ENCODE measurements at places on chromosomes 4 and X.
A peak's percentile ranks its signal among the peaks of the same experiment; 100 is the strongest.

- H3K27ac ChIP-seq = no peak overlapping the region
- no peak overlapping the region for H3K4me3 ChIP-seq
- H3K27me3 ChIP-seq = no peaks in the 10 kb centered on the region
- no peaks in the 10 kb centered on the region for H3K36me3 ChIP-seq
- no peak for DNase-seq
- no peaks in the 10 kb centered on the region for H3K4me1 ChIP-seq
Observed at GRCh38 chrX:10932842-10933440, 178.2 kb upstream of the HCCS start.

- no peaks in the 10 kb centered on the region for H3K36me3 ChIP-seq
- H3K27ac ChIP-seq = no peak overlapping the region
- no peak overlapping the region for H3K4me3 ChIP-seq
- no peaks in the 10 kb centered on the region for H3K4me1 ChIP-seq
Observed at GRCh38 chr4:177256950-177257349, 52.7 kb upstream of the NEIL3 start.

DNA sequence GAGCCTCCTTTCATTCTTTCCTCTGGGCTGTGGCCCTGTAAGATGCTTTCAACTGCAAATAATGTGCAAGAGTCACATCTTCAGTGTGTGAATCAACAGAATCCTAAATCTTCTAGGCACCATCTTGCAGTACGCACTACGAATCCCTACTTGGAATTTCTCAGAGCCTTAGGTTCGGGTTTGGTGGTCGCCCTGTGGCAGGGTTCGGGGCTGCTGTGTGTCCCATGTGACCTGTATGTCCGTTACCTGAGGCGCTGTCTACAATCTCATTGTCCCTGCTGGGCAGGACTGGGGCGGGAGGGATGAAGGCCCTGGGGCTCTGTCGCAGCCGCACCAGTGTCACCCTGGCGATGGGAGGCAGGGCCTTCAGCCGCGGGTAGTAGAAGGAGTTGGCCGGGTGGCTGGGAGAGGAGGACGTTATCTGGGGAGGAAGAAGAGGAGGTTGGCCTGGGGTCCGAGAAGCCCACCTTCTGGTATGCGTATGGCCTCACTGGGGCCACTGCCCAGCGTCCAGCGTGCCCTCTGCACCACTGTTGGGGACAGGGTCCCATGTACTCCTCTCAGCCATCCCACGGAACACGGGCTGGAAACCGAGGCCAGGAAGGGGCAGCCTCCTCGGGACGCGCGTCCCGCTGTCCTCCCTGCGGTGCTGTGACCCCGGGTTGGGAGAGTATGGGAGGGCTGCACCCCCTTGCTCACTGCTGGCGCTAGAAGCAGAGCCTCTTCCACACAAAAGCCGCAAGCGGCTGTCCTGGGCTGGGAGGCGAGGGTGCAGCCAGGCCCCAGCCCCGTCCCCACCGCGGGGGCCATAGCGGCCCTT is 2.0 kb downstream of the SPON2 start:
- DNase-seq = no peak
- H3K4me3 ChIP-seq = peak overlapping the region; percentile 48
- peaks cover 33% of the 10 kb centered on the region for H3K27me3 ChIP-seq

GRCh38 chr4:165398570-165398969 is 19.8 kb downstream of the CPE start:
- no peak for DNase-seq
- no peaks in the 10 kb centered on the region for H3K27me3 ChIP-seq
- no peak overlapping the region for H3K27ac ChIP-seq
- H3K36me3 ChIP-seq = no peaks in the 10 kb centered on the region

GRCh38 chrX:134706138-134706537 is 47.9 kb upstream of the PLAC1 start:
- no peak for DNase-seq
- no peaks in the 10 kb centered on the region for H3K36me3 ChIP-seq
- no peaks in the 10 kb centered on the region for H3K27me3 ChIP-seq
- H3K4me1 ChIP-seq = no peaks in the 10 kb centered on the region
- no peak overlapping the region for H3K4me3 ChIP-seq

DNA sequence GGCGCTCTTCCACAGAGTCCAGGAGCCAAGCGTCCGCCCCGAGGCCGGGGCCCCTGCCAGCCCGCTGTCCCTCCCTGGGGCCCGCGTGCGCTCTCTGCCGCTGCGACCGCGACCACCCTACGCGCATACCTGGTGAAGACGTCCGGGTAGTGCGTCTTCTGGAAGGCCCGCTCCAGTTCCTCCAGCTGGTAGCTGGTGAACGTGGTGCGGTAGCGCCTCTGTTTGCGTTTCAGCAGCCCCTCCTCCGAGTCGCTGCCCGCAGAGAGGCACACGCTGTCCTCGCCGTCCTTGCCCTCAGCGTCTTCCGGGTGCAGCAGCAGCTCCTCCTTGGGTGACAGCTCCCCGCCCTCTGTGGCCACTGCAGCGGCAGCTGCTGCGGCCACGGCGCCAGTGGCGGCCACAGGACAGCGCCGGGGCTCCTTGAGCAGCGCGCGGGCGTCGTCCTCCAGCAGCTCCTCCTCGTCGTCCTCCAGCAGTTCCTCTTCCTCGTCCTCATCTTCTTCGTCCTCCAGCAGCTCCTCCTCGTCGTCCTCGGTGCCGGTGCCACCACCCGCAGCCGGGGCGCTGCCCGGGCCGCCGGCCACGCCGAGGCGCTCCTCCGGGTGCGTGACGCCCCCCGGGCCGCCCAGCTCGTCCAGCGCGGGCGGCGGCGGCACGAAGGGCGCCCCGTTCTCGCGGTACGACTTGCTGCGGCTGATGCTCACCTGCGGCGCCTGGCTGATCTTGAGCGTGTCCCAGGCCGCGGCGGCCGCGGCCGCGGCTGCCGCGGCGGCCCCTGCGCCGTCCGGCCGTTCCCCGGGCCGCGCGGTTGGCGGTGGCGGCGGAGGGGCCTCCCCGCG is 2.8 kb downstream of the ARX start:
- DNase-seq = no peak
- no peak overlapping the region for H3K4me3 ChIP-seq
- H3K36me3 ChIP-seq = no peaks in the 10 kb centered on the region

DNA sequence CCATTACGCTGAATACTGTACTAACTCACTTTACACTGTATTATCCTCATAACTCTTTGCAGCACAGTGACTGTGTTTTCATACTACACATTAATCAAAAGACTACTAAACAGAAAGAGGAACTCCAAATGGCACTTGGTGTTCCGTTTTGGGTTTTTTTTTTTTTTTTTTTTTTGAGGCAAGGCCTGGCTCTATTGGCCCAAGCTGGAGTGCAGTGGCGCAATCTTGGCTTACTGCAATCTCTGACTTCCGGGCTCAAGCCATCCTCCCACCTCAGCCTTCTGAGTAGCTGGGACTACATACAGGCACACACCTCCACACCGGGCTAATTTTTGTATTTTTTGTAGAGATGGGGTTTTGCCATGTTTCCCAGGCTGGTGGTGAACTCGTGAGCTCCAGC is 10.7 kb downstream of the KLHL8 start:
- H3K27ac ChIP-seq = no peak overlapping the region
- no peak overlapping the region for H3K4me3 ChIP-seq
- DNase-seq = peak; percentile 82
- peaks cover 13% of the 10 kb centered on the region for H3K4me1 ChIP-seq

- H3K36me3 ChIP-seq = peaks cover 87% of the 10 kb centered on the region
- no peak overlapping the region for H3K4me3 ChIP-seq
- H3K4me1 ChIP-seq = no peaks in the 10 kb centered on the region
- no peak for DNase-seq
- no peaks in the 10 kb centered on the region for H3K27me3 ChIP-seq
Observed at GRCh38 chr4:39889226-39889625, 88.5 kb downstream of the PDS5A start.

- no peaks in the 10 kb centered on the region for H3K36me3 ChIP-seq
- H3K4me3 ChIP-seq = no peak overlapping the region
- no peaks in the 10 kb centered on the region for H3K4me1 ChIP-seq
Observed at GRCh38 chr4:147938496-147938895, 206.6 kb downstream of the ARHGAP10 start.

GRCh38 chr4:7854697-7855370 is 84.8 kb downstream of the AFAP1 start:
- H3K27ac ChIP-seq = no peak overlapping the region
- H3K4me1 ChIP-seq = no peaks in the 10 kb centered on the region
- no peak for DNase-seq
- no peak overlapping the region for H3K4me3 ChIP-seq
- H3K36me3 ChIP-seq = peaks cover 11% of the 10 kb centered on the region

DNA sequence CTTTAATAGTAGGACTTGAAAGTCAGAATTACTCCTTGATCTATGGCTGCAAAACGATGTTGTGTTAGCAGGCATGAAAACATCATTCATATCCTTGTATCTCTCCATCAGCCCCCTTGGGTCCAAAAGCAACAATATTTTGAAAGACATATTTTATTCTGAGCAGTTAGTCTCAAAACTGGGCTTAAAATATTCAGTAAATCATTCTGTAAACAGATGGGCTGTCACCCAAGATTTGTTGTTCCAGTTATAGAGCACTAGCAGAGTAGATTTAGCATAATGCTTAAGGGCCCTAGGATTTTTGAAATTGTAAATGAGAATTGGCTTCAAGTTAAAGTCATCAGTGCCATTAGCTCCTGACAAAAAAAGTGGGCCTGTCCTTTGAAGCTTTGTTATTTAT is 1565.6 kb downstream of the STIM2 start:
- H3K4me1 ChIP-seq = no peaks in the 10 kb centered on the region
- no peak overlapping the region for H3K27ac ChIP-seq
- no peak overlapping the region for H3K4me3 ChIP-seq
- H3K27me3 ChIP-seq = no peaks in the 10 kb centered on the region

GRCh38 chr4:108446556-108446955 is 173.8 kb upstream of the RPL34 start:
- H3K4me3 ChIP-seq = no peak overlapping the region
- no peak for DNase-seq
- H3K4me1 ChIP-seq = no peaks in the 10 kb centered on the region
- no peaks in the 10 kb centered on the region for H3K36me3 ChIP-seq
- no peaks in the 10 kb centered on the region for H3K27me3 ChIP-seq

- no peak for DNase-seq
- H3K27ac ChIP-seq = no peak overlapping the region
- H3K4me3 ChIP-seq = no peak overlapping the region
- no peaks in the 10 kb centered on the region for H3K4me1 ChIP-seq
Observed at GRCh38 chr4:38574559-38575333, 89.3 kb upstream of the KLF3 start.

DNA sequence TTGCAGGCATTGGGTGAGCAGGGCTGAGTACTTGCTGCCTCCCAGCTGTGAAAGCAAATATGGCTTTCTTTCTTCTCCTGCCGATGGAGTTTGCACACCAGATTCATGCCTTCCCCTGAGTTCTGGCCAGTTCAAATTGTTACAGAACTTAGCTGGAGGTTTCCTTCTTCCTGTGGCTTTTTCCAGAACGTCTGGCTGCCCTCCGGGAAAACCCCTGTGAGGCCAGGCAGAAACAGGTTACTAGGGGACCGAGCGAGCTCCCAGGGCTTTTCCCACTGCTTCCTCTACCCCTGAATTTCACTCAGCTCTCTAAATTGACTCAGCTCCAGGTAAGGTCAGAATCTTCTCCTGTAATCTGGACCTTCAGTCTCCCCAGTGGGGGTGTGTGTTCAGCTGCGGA is 482.4 kb downstream of the C4orf33 start:
- no peak for DNase-seq
- no peak overlapping the region for H3K4me3 ChIP-seq
- H3K27me3 ChIP-seq = no peaks in the 10 kb centered on the region
- H3K36me3 ChIP-seq = no peaks in the 10 kb centered on the region
- no peak overlapping the region for H3K27ac ChIP-seq

DNA sequence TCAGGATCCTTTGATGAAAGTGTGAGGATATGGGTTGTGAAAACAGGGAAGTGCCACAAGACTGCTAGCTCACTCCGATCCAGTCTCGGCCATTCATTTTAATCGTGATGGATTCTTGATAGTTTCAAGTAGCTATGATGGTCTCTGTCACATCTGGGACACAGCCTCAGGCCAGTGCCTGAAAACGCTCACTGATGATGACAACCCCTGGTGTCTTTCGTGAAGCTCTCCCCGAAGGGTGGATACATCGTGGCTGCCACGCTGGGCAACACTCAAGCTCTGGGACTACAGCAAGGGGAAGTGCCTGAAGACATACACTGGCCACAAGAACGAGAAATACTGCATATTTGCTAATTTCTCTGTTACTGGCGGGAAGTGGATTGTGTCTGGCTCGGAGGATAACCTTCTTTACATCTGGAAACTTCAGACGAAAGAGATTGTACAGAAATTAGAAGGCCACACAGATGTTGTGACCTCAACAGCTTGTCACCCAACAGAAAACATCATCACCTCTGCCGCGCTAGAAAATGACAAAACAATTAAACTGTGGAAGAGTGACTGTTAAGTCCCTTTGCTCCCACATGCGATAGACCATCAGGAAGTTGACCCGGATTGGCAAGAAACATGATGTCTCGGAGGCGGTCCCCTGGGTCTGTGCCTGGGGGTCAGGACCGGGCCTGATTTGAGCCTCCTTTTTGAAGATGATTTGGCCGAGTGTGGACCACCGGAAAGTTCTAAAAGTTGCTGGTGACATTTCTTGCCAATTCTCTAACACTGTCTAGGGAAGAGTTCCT is 22.2 kb downstream of the LIAS start:
- no peaks in the 10 kb centered on the region for H3K27me3 ChIP-seq
- DNase-seq = no peak
- no peaks in the 10 kb centered on the region for H3K4me1 ChIP-seq
- peak overlapping the region; percentile 5 for H3K4me3 ChIP-seq
- no peaks in the 10 kb centered on the region for H3K36me3 ChIP-seq

DNA sequence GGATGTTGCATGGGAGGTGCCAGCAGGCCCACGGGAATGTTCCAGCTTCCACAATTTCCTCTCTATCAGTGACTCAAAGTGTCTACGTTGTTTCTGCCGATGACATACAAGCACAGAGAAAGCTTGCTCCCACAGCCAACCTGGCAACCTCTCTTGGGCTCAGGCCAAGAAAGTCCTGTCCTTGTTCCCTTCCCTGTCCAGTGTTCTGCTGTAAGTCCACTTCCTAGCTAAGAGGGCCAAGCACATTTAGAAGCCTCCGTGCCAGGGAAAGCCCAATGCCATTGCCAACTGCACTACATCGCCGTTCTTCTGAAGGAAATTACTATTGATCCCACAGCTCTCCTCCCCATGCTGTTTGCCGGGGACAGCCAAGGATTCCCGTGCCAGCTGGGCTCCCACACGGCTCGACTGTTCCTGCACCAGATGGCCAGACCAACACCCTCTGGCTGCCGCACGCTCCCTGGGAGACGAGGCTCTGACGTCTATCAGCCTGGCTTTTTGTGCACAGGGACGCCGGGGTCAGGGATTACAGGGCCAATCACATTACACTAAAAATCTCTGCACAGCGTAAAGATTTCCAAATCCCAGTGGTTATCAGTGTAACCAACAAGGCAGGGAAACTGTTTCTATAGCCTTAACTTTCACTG is 284.0 kb downstream of the BCOR start:
- no peak overlapping the region for H3K4me3 ChIP-seq
- no peak for DNase-seq
- no peaks in the 10 kb centered on the region for H3K36me3 ChIP-seq
- H3K27ac ChIP-seq = no peak overlapping the region
- H3K27me3 ChIP-seq = no peaks in the 10 kb centered on the region

GRCh38 chr4:30518211-30518610 is 202.0 kb upstream of the PCDH7 start:
- no peak overlapping the region for H3K27ac ChIP-seq
- no peaks in the 10 kb centered on the region for H3K27me3 ChIP-seq
- DNase-seq = no peak
- no peaks in the 10 kb centered on the region for H3K36me3 ChIP-seq
- no peaks in the 10 kb centered on the region for H3K4me1 ChIP-seq

GRCh38 chr4:182901337-182901736 is 15.8 kb downstream of the DCTD start:
- no peak overlapping the region for H3K27ac ChIP-seq
- no peak overlapping the region for H3K4me3 ChIP-seq
- H3K27me3 ChIP-seq = no peaks in the 10 kb centered on the region
- H3K4me1 ChIP-seq = no peaks in the 10 kb centered on the region
- no peak for DNase-seq
- peaks cover 30% of the 10 kb centered on the region for H3K36me3 ChIP-seq
